ENCODE measurements at places on chromosomes 16 and 17.

GRCh38 chr17:55433629-55434422, 12.2 kb upstream of the MMD start:
- DNase-seq: no peak

DNA sequence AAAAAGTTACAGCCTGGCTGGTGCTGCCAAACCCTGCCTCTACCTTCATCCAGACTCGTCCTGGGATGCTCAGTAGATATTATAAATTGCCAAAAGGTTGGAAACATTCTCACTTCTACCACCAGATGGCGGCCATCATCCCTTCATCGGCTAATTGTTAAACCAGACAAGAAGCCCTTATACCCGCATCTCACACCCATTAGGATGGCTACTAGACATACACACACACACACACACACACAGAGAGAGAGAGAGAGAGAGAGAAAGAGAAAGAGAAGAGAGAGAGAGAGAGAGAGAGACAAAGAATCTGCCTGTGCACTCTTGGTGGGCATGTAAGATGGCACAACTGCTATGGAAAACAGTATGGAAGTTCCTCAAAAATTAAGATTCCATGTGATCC, 15.0 kb upstream of the SCIMP start:
- peak; percentile 77 for DNase-seq

- no peak for DNase-seq
Observed at GRCh38 chr16:55047903-55048497, 117.3 kb downstream of the IRX5 start.

DNA sequence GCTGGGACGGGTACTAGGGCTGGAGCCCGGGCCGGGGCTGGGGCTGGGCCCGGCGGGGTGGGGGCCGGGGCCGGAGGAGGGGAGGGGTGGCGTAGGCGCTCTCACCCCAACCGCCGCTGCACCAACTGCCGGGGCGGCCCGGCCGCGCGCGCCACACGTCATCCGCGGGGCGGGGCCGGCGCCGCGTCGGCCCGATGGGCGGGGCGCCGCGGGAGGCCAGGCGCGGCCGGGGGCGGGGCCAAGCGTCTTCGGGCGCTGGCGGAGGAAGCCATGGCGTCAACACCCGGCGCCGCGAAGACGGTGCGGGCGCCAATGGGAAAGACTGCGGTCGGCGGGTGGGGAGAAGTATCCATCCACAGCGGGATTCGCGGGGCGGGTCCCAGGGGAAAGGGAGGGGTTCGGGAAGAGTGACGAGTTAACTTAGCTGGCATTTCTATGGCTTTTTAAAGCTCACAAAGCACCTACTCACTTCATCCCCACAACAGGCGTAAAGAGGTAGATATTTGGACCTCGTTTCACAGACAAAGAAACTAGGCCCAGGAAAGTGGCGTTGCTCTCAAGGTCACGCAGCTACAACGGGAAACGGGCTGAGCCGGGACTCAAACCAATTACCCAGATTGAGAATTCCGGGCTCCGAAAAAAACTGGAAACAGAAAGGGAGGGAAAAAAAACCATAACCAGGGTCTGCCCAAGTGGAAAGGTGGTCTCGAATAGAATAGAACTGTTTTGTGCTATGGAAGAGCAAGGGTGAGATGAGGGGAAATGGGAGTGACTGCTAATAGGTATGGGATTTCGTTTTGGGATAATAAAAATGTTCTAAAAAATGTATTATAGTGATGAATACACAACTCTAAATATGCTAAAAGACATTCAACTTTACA, at the start of gene SPAG9:
TSS of gene SPAG9 (minus strand) at position 130 of the 881 bp plus-strand sequence. CDS start 212 bp downstream, outside the sequence.
- DNase-seq: peak; percentile 98

DNA sequence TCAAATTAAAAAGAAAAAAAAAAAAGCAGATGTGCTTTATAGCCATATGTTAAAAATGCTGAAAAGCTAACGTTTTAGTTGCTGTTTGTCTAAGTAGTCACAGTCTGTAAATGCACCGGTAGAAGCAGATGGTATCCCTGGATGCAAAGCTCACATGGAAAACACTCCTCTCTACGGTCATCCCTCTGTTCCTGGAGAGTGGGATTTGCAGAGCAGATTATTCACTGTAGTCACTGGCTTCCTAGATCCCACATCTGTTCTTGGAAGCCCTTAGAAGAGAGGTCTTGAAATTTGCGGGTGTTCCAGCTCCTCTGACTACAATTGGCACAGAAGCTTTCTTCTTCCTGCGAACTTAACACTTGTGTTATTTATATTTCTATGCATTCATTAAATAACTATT, 186.6 kb downstream of the PMP22 start:
- DNase-seq: no peak

- no peak for DNase-seq
Observed at GRCh38 chr17:80594431-80595269, 50.0 kb downstream of the RPTOR start.

DNA sequence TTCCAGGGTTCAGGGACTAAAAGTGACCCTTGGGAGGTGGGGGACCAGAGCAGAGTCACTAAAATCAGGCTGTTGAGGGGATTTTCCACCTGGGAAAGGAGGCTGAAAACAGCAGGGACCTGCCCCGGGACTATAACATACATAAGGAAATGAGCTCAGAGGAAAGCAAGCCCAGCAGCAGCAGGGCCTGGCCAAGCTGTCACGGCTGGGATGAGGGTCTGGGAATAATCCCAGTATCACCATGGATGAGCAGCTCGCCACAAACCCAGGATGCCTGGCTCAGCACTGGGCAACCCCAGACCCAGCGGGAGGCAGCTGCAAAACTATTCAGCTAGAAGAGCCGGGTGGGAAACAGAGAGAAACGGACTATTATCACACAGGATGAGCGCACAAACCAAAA, 72.4 kb downstream of the RPH3AL start:
- DNase-seq: no peak

GRCh38 chr16:77213542-77214106, 14.4 kb downstream of the SYCE1L start:
- DNase-seq: no peak

- DNase-seq: no peak
Observed at GRCh38 chr17:79803421-79803996, 6.6 kb upstream of the CBX8 start.

DNA sequence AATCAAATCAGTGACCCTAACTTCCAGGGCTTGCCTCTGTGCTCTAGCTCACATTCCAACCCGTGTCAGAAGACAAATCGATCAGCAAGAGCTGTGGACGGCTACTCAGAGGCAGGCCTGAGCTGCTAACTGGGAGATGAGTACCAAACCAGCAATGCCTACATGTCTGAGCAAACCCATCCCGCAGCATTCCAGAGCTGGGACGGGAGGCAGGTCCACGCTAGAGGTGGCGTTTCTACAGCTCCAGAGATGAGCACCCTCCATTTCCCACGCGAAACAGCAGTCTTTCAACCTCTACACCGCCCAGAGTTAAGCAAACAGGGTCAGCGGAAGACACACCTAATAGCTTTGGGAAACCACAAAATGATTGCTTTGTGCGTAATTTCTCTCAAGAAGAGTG, 6.5 kb downstream of the NXN start:
- peak; percentile 75 for DNase-seq

DNA sequence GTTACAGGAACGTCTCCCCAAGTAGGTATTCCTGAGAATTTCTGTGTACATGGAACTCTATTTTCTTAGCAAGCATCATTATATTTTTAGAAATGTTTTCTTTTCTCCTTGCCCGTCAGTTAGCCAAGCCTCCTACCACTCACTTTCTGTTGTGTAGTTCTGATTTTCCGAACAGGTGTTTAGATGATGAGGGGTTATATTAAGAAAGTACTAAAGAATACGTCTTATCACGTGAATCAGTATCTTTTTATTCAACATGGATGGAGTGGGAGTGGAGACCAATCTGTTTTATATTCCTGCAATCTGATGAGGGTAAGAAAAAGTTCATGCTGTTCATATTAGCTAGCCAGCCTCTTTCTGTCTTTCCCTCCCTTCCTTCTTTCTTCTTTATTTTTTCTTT, 29.4 kb downstream of the MSI2 start:
- no peak for DNase-seq

DNA sequence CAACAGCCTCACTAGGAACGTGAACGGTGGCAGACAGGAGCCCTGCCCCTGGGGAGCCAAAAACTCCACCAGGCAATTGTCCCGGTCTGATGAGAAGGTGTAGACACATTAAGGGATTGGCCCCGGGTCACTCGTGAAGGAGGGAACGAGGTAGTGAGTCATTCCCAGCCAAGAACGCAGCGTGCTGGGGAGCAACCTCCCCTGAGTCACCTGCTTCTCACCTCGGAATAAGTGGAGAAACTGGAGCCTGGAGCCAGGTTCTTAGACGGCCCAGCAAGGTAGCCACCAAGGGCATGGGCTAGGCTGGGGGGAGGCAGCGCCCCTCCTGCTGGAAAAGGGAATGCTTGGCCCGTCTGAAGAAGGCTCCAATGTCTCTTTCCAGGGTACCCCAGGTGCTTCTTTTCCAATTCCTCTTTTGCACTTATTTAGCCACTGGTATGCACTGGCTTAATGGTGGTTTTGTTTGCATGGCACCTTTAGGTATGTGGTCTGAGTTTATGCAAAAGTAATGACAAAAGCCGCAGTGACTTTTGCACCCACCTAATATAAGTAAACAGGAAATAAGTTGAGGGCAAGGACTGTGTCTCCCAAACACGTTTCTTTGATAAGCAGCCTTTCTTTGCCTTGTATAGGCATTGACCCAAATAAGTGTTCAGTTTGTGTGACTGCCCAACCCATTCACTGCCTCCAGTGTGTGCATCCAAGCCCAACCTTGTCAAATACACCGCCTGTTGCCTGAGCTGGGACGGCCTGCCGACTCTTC, 1.8 kb upstream of the HELZ start:
- DNase-seq: peak; percentile 74

DNA sequence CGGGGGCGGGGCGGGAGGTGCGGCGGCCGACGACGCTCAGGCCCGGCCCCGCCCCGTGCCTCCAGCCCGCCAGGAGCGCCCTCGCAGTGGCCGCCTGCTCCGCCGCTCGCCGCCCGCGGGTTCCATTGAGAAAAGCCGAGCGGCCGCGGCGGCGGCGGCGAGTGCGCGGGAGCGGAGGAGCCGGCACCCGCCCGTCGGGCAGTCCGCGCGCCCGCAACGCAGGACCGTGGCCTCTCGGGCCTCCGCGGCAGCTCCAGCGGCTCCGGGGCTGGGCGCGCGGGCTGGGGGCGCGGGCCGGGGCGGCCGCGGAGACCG, at the start of gene ZFPM1:
TSS of gene ZFPM1 (plus strand) at position 64 of the 315 bp plus-strand sequence. CDS start 359 bp downstream, outside the sequence.
- no peak for DNase-seq

DNA sequence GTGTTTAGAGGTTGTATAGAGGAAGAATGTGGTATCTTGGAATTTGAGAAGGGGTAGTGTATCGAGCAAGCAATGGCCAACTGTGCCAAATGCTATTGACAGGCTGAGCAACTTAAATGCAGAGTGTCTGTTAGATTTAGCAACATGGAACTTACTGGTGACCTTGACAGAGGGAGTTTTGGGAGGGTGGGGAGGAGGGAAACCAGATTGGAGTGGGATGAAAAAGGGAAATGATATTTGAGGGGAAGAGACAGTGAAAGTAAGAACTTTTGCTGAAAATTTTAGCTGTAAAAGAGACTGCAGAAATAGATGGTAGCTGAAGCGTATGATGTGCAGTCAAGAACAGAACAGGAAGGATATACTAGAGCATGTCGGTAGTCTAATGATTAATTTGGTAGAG, 1.1 kb downstream of the LRRC36 start:
- DNase-seq: no peak

DNA sequence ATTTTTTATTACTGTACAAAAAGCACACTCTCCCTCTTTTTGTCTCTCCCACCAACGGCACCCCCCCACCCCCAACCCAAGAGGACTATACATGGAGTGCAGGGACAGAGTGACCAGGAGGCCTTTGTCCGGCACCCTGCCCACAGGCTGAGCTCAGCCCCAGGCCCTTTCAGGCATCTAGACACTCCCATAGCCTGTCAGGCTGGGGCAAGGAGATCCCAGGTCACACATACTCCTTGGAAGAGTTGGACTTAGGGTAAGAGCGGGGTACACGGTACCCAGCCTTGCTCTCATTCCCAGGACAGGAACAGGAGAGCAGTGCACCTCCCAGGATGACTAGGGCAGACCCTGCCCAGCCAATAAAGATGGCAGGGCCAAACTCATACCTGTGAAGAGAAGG, 2.1 kb downstream of the CLDN7 start:
- no peak for DNase-seq

Data from H9 (cell line).